ENCODE measurements at places on chromosomes 2 and 18.
A peak's percentile ranks its signal among the peaks of the same experiment; 100 is the strongest.

- no peak for DNase-seq
These were observed 46.8 kb downstream of the IMPA2 start for GRCh38 chr18:12028040-12028628.

GRCh38 chr2:73197579-73197978 lies 4.8 kb upstream of the NOTO start:
- DNase-seq = no peak

DNA sequence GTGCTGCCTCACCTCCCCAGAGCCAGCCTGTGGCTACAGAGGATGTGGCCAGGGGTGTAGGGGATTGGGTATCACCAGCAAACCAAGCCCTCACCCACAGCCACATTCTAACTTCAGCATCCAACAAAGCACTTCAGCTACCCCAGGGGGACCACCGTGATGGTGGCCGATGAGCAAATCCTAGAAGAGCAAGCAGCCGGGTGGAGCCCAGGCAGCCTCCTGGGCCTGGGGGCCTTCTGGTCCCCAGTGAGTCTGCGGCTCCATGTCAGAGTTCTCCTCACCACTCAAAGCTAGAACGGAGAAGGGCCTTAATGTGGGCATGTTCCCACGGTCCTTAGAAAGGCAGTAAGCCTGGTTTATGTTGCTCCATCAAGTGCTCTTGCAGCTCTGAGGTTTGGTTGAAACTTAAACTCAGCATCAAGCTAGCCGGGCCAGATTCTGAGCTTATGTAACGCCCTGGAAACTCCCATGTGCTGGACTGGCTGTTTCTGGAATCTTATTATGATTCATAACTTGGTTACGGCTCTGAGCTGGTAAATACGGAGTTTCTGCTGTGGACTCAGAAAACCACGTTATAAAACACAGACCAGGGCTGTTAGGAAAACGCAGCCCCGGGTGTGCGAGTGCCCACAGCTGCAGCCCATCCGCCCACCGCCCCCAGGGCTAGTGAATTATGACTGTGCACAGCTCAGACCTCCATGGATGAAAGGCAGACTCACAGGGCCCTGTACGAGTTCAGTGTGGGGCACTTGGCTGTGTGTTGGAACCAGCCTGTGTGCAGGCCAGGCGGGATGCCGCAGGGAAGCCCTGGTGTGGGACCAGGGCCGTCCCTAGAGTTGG lies 99.8 kb downstream of the SEPTIN10 start:
- no peak for DNase-seq

DNA sequence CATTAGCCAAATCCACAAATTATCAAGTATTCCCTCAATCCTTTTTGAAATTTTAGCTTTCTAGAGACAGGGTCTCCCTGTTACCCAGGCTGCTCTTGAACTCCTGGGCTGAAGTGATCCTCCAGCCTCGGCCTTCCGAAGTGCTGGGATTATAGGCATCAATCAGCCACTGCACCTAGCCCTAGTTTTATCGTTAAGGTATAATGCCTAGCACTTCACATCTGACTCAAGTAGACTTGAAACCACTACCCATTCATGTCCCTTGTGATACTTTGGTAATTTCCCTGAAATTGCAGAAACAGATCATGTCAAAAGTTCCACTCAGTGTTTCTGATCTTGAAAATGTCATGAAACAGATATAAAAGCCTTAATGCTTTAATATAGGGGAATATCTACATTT lies 26.3 kb downstream of the MEX3C start:
- no peak for DNase-seq

- DNase-seq = no peak
These were observed 339.1 kb downstream of the SOX11 start for GRCh38 chr2:6031200-6031867.

DNA sequence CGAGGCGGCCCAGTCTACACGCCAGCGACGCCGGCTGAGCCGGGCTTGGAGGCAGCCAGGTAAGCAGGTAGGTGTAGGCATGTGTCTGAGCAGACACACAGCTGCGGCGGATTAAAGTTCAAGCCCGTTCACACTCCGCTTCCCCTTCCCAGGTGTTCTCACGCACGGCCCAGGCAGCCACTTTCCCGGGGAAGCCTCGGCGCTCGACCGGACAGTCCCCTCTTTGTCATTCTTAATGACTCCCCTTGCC lies 367 bp downstream of the TGFA start:
- DNase-seq = peak; percentile 49

DNA sequence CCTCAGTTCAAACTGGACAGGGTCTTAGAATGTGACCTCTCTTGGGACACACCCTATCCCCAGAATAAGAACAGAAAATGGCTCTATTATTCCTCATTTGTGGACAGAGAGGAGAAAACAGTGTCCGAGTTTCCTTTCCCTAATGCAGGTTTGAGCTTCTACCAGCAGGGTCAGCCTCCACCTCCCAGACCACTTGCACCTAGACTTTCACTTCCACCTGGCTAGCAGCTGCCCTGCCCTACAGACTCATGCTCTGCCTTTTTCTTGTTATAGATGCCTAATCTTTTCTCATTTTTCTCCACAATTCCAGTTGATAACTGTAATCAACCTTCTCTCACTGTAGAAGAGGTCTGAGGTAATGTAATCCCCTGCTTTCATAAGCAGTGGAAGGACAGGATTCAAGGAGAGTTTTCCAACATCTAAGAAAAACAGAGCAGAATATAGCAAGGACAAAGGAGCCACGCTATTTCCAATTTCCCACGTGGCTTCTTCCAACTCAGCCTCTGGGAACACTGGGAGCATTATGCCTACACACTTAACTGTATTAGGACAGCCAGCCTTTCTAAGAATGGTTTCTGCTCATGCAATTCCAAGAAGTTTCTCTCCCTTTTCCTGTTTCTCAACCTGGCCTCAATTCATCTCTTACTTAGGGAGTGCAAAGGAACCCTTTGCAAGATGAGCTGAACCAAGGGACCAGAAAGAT lies 239.8 kb downstream of the BCL11A start:
- no peak for DNase-seq

DNA sequence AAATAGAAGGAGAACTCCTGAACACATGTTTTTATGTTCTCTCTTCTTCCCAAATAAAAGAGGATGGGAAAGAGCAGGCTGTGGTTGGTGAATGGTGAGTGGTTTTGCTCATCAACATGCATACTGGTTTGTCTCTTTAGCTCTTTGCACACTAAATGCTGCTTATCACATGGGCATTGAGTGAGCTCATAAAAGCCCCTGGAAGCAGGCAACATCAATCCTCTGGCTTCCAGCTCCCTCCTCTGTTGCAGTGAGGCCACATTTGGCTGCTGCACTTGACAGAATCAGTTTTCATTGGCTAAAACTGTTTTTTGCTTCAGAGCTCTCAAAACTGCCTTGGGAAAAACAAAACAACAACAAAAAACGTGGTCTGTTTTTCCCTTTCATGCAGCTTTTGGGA lies 1308.2 kb upstream of the NRXN1 start:
- no peak for DNase-seq

- DNase-seq = no peak
These were observed 277.7 kb upstream of the PXDN start for GRCh38 chr2:2021995-2022394.

- no peak for DNase-seq
These were observed 73.6 kb downstream of the COPS8 start for GRCh38 chr2:237159006-237159911.

DNA sequence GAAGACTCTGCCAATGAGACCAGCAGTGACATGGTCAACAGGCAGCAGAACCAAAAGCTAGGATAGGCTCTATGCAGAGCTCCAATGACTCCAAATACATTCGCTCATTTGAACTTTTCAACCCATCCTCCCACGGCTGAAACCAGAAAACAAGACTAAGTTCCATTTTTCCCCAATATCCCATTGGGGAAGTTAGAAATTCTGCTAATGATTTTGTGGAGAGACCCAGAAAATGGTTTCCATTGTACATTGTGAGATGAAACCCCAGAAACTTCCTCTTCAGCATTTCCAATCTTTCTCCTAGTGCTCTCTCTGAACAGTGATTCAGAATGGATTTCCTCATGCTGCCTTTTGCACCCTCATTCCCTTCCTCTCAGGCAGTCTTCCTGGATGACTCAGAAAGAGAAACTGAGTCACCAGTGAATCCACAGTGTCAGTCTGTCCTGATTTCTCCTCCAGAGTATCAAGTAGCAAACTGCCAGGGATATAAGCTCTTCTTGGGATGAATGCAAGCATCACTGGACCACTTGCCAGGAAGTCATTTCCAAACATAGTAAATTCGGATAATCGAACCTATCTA lies 467.7 kb upstream of the ID2 start:
- DNase-seq = no peak

GRCh38 chr2:58032764-58033080 lies 13.9 kb upstream of the VRK2 start:
- DNase-seq = no peak

DNA sequence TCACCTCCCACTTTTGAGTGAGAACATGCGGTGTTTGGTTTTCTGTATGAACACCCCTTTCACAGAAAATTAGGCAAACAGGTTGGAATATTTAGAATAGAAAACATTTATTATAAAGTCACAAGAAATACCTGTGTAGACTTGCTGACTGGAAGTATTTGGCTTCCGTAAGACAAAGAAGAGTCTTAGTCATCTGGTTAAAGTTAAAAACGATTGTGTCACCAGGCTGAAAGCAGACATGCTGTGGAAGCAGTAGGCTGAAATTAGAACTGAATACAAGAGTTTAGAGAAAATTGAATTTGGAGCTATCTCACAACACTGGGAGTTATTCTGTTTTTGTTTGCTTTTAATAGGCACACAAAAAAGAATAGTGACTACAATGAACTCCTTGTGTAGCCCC lies 16.2 kb upstream of the CLASP1 start:
- DNase-seq = no peak

DNA sequence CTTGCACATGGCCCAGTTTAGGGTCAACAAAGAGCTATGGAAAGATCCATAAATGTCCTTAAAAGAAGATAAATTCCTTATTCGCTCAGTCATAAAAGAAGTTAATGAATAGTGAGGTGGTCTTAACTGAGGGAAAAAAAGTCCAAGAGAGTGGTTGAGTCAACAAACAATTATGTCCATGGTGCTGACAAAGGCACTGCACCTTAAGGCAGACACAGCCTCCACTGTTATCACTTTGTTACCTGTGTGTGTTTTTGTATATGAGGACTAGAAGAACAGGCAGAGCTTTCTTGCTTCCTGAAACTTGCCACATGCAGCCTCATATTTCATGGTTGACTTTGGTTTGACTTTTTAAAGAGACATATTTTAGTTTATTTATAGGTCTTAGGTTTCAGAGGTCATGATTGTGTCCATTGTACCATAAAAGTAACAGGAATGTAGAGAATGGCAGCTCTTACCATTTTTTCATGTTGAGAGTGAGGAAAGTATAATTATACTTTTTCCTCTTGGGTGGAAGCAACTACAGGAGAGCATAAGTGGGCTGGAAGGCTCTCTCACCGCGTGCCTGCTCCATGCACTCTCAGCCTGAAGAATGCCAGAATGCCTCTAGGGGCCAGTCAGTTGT lies 93.6 kb downstream of the XRCC5 start:
- DNase-seq = no peak

DNA sequence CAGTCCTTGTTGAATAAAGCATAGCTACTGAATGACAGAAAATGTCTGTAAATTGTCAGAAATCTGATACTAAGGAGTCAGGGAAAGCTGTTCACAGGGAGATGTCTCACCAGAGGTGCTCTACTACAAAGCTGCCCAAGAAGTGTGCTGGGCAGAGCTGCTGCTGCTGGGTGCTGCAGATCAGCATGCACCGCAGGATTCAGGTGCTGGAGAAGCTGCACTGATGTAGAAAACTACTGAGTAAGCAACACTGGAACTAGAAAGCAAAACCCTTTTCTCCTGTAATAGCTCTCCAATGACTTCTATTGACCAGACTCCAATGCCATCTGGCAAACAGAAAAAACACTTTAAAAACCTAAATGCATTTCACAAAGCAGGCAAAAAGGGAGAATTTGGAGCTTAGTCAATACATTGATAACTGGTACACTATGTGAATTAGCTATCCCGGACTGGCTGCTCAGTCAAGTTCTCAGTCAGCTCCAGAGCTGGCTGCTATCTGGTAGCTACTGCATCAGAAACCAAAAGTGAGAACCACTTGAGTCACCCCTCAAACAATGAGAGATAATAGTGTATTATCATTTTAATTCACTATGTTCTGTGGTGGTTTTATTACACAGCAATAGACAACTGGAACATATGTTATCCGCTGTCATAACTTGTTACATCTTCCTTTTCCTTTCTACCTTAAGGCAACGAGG lies 493.1 kb downstream of the CPS1 start:
- no peak for DNase-seq

GRCh38 chr2:157414050-157414449 lies 29.8 kb downstream of the CYTIP start:
- DNase-seq = no peak

GRCh38 chr2:197024206-197024605 lies 97.7 kb upstream of the PGAP1 start:
- DNase-seq = no peak

GRCh38 chr2:130251535-130251872 lies 53.3 kb upstream of the TUBA3E start:
- DNase-seq = no peak

DNA sequence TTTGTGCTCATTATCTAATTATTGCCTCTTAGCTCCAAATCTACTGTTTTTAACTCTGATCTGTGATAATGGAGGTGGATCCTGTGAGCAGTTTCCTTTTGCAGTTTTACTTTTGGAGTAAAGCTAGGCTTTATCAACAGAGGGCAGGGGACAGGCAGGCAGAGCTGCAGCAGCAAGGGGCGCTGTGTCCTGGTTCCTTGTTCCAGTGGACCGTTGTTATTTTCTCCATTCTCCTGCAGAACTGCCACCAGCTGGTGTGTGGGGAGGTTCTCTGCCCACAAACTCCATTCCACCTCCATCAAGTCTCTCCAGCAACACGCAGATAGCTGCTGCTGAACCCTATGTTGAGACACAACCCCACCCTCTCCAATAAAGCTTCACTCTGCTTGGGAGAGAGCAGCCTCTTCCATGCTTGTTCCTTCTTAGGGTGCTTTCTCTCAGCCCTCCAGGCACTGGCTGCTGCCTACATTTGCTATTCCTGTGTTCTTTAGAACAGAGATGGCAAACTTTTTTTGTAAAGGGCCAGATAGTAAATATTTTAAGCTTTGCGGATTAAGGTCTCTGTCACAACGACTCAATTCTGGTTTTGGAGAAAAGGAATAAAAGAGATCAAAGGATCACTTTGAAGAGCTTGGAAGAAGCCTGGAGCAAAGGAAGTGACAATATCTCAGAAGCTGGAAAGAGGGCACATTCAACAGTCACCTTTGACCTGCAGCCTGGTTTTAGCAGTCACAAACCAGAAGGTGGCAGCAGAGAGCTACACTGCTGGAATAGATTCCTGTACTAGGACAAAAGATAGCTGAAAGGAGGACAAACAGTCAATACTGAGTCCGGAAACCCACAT lies 208.8 kb downstream of the CCDC178 start:
- peak; percentile 84 for DNase-seq

GRCh38 chr2:31258351-31258750 lies 24.4 kb downstream of the EHD3 start:
- DNase-seq = no peak

GRCh38 chr18:76528477-76529432 lies 33.7 kb upstream of the ZNF516 start:
- DNase-seq = peak; percentile 33

- DNase-seq = no peak
These were observed 5.8 kb upstream of the DGUOK start for GRCh38 chr2:73920577-73921545.

- DNase-seq = no peak
These were observed 49.1 kb upstream of the IGFBP2 start for GRCh38 chr2:216584112-216584511.

Data from NCI-H1105 treated with DMSO at 0.1 percent for 48 hours (cell line).